Ureter (tissue), 1 donor: ENCODE measurements at places on chromosomes 6 and 20. TPM values are rescaled to one million over a fixed set of nuclear protein-coding genes. Genes with fewer than 3 reads are reported as not detected.
A peak's percentile ranks its signal among the peaks of the same experiment; 100 is the strongest.

DNA sequence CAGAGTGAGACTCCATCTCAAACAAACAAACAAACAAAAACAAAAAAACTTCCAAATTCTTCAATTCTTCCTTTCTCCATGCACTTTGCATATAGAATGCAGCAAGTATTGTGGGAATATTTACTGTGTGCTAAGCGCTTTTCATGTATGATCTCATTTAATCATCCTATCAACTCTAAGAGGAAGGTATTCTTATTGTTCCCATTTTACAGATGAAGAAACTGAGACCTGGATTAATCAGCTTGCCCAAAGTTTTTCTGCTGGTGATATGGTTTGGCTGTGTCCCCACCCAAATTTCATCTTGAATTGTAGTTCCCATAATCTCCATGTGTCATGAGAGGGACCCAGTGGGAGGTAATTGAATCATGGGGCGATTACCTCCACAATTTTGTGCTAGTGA is 56.6 kb upstream of the KCNG1 start:
- no peak for DNase-seq

Gene SLC22A2
- total RNA-seq, result not detected

Gene SLC32A1
- not detected for total RNA-seq

DNA sequence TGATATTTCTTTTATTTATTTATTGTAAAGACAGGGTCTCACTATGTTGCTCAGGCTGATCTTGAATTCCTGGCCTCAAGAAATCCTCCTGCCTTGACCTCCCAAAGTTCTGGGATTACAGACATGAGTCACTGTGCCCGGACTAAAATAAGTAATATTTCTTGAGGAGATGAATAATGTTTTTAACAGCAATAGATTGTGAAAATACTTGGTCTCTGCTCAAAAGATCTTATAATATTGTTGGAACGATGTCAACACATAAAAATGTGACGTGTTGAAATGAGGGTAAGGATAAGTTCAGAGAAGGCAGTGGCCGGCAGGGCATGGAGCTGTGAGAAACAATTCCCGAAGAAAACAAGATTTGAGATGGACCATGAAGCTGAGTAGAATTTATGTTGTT is 178.7 kb downstream of the GJA1 start:
- no peak for DNase-seq

DNA sequence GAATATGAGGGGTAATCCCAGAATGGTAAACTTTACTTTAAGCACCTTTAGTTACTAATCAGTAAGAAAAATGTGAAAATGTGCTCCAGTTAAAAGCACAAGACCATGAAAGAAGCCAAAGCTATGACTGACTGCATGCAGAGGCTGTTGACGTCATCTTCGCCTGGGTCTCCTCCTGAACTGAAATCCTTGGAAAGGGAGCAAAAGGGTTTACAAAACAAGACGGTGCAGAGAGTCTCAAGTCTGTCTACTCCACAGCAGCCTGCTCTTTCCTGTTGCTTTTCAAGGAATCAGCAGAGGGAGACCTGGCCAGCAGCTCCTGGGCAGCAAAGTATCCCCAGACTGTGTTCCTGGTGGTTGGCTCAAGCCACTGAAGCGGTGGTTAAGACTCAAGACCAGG is 10.2 kb downstream of the FKBP1A start:
- DNase-seq, result no peak

Gene BACH2
- 4.3 TPM for total RNA-seq

Gene RIMS4
- total RNA-seq, result 0.44 TPM

DNA sequence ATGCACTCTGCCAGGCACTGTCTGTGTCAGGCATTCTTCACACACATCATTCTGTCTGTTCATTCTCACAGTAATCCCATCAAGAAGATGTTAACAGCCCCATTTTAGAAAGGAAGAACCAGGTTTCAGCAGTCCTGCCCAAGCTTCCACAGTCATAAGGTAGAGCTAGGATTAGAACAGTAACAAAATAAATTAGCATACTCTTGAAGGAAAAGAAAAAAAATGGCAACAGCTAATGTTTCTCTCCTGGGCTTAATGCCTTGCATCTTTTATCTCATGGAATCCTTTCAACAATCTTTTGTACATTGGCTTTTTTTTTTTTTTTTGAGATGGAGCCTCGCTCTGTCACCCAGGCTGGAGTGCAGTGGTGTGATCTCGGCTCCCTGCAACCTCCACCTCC is 32.1 kb upstream of the AKAP12 start:
- no peak for DNase-seq

GRCh38 chr6:159176913-159177312 is 7.7 kb downstream of the FNDC1 start:
- no peak for DNase-seq

DNA sequence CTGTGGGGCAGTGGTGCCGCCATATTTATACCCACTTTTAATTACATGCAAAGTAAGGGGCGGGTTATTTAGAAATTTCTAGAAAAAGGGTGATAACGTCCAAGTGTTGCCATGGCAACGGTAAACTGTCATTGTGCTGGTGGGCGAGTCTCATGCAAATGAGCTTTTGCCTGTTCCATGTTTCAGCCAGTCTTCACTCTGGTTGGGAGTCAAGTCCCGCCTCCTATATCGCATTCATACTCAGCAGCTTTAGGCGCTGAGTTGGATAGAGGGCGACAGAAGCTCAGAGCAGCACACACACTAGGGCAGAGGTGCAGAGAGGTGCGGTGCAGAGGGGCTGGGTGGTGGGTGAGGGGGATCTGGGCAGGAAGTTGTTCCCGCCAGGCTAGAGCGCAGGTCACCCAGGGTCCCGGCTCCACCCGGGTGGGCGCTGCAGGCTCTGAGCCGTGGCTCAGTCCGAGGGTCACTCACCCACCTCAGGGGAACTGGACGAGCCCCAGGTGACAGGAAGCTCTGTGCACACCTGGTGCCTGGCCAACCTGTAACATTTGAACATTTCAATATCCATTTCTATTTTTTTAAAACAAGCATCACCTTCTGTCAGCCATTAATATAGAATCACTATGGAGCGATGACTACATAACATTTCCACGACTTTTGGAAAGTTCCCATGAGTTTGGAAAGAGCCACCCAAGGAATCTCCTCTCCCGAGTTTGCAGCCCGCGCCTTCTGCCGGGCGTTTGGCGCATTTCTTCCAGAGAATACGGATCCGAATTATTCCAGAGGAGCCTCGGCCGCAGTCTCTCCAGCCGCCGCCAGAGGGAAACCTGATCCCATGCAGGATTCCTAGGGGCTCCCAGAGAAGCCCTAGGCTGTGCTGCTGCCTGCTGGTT is 89.1 kb upstream of the PHACTR3 start:
- peak; percentile 64 for DNase-seq

GRCh38 chr20:54657268-54657826 is 182.0 kb downstream of the DOK5 start:
- no peak for DNase-seq

DNA sequence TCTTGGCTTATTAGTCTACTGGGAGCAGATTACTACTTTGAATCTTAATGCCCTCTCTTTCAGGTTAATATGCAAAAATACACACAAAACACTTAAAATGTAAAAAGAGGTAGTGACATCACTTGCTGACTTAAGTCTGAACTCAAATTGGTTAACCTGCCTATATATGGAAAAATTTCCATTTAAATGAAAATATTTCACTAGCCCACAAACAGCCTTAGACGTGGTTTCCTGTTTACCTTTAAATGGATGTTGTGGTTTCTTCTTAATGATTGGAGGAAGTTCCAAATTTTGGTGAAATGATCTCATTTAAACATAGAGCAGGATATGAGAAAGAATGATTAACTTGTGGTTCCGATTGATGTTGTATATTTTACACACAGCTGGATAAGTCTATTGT is 553.7 kb downstream of the CD109 start:
- DNase-seq, result no peak

DNA sequence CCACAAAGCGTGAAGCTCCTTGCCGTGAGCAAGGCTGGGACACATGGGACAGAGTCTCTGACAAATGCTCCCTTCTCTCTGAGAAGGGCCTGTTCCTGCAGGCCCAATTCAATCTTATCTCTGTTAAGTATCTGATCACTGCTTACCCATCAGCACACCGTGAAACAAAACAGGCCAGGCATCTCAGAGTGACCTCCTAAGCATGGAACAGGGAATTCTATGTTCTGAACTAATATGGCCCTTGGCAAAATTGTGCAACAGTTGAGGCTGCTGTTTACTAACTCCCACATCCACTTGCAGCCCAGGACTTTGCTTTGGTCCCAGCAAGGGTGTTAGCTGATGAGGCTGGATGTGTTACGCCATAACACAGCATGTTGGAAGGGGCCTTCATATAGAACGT is 79.2 kb downstream of the GCLC start:
- no peak for DNase-seq

Gene MCCD1
- total RNA-seq, result not detected

GRCh38 chr20:40017765-40018164 is 671.3 kb downstream of the MAFB start:
- no peak for DNase-seq

GRCh38 chr20:24483435-24484080 is 14.1 kb downstream of the SYNDIG1 start:
- DNase-seq, result no peak

DNA sequence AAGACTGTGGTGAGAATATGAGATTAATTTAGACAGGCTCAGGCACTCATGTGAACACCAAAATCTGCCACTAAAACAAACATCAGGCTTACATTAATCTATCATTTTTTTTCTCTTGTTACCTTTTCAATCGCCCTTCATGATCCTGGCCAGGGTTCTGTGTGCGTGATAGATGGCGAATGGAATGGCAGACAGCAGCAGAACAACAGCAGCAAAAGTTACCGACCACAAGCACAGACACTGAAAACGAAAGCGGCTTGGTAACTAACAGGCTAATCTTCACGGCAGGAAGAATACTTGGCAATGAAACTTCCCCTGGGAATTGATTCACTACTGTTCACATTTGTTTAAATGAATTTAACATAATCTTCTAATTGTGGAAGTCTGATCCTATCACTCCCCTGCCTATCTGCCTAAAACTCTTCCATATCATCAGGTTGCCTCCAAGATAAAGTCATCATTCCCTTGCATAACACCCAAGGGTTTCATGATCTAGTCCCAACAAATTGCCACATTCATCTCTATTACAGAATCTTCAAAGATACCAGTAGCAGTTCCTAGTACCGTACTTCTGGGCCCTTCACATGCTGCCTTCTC is 28.7 kb downstream of the PTPRK start:
- DNase-seq, result no peak

Gene FAXC
- 2.7 TPM for total RNA-seq

Gene HACE1
- 13.7 TPM for total RNA-seq

DNA sequence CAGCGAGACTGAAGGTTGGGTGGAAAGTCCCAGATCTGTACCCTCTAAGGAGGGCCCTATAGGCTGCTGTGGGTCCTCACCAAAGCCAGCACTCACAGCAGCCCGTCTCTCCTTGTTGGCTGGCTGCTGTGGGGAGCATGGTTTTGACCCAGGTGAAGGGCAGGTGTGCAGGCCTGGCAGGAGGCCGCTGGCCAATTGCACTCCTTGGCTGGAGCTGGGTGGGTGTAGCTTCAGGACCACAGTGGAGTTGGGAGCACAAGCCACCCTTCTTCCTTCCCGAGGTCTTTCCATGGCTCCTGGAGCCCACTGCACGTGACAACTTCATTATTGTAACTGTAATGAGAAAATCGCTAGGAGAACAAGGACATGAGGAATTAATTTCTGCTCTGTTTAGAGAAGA is 287.7 kb upstream of the FOXQ1 start:
- DNase-seq, result no peak

Gene PPP1R16B
- total RNA-seq, result 10.4 TPM

Gene DEFB132
- not detected for total RNA-seq

- DNase-seq, result no peak
Observed at GRCh38 chr6:129183681-129184301, 300.9 kb downstream of the LAMA2 start.

DNA sequence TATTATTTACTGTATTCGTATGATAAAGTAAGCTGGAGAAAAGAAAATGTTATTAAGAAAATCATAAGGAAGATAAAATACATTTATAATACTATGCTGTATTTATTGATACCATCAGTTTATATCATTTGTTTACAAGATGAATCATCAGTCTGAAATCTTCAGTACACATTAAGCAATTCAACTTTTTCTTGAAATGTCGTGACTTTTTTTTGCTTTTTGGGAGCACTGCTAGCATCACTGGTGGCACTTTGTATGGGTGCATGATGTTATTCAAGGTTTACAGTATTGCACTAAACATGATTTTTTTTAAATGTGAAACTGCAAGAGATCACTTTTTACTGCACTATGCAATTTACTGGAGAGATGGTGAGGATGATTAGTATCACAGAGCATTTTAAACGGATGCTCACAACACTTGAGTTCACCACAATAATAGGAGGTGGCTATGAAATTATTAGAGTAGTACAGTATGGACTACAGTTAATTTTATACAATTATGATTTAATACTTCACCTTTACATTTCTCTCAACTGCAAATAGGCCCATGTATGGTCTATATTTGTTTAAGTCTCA is 85.9 kb downstream of the SNAP25 start:
- no peak for DNase-seq
